ENCODE measurements at places on chromosomes 4 and X.

DNA sequence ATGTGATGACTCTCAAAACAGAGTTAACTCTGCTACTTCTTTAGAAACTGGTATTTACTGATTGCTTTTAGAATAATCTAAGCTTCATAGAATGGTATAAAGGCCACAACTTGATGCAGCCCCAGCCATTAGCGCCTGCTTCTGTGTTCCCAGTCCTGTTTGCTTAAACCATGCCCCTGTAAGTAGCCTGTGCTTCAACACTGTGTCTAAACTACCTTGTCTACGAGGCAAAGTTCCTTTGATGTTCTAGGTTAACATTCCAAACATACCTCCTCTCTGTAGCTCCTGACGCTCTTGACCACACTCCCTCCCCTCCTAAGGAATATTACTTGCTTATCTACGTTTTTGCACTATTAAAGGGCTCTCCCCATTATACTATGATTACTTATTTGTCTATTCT, 352.5 kb upstream of the ADGRL3 start:
- no peak for DNase-seq

GRCh38 chrX:14243823-14244222, 214.1 kb upstream of the GEMIN8 start:
- no peak for DNase-seq

DNA sequence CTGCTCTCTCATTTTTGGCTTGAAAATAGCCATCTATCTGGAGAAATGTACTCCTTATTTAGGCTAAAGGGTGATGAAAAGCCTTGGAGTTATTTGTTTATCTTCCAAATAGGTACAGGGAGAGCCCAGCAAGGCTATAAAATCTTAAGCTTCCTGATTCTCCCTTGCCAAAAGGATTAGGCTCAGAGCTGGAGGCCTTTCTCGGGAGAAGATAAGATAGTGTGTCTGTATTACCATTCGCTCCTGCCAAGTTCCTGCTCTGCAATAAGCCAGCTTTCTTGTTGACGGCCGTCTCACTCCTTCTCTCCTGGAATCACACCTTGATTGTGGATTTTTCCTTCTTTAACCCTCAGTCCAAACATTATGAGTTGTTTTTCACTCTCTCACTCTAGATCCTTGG, 171.8 kb upstream of the TTC29 start:
- DNase-seq = no peak

DNA sequence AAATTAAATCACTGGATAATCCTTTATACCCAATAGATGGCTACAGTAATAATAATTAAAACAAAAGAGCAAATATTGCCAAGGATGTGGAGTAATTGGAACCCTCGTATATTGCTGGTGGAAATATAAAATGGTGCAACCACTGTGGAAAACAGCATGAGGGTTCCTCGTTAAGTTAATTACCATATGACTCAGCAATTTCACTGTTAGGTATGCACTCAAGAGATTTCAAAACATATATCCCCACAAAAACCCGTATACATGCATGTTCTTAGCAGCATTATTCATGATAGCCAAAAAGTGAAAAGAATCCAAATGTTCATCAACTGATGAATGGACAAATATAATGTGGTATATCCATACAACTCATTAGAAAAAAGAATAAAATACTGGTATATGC, 103.3 kb downstream of the TEX13C start:
- DNase-seq = no peak

- no peak for DNase-seq
Observed at GRCh38 chr4:12875640-12876243, 608.4 kb downstream of the RAB28 start.

DNA sequence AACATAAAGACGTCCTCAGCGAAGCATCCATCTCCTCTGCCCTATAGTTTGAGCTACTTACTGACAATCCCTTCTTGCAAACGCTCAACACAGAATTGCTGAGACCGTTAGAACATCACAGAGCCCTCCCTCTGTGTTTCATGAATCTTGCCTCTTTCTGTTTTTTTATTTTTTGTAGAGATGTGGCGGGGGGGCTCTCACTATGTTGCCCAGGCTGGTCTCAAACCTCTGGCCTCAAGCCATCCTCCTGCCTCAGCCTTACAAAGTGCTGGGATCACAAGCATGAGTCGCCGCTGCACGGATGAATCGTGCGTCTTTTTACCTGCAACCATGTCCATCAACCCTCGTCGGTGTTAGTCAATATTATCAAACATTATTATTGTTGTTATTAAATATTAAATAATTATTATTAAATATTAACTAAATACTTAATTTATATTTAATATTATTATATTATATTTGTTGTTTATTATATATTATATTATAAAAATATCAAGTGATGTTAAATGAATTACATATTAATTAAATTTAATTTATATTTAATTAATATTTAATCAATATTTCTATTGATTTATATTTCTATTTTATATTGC, 200.7 kb downstream of the CRLF2 start:
- no peak for DNase-seq
